SJSA1 (cell line): ENCODE measurements at places on chromosomes 3 and 15. TPM values are rescaled to one million over a fixed set of nuclear protein-coding genes. Genes with fewer than 3 reads are reported as not detected.

DNA sequence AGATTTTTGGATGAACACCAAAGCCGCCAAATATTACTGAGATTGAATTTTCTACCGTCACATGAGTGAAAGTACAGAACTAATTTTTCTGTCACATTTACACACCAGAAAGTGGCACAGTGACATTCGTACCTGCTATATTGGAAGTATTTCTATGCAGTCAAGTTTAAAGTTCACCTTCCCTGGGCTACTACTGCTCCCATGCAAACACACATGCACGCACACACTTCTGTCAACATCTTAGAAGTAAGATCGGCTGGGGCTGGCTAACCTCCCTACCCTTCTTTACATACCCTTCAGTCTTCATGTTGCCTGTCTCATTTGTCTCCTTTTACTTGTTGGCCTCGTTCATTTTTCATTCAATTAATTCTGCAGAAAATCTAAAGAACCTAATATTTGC lies 19.0 kb upstream of the TM4SF1 start:
- DNase-seq: no peak

DNA sequence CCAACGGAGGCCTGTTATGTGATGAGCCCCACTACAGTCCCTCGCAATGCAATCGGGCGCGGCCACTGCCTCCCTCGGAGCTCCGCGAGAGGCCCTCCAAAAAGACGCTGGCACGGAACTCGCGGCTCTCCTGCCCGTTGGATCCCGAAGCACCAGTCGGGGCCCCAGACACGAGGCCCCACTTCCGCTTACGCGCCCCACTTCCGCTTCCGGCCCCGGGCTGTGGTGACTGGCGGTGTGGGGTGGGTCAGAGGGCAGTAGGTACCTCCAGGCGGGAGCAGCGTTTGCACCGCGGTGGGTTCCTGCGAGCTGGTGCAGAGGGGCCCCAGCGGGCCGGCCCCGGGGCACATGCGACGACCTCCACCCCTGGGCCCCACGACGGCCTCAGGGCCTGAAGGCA lies at the start of gene TOPAZ1:
Gene TOPAZ1 (plus strand): TSS at position 181 of the 400 bp plus-strand sequence. CDS start 168 bp downstream, at position 349.
- no peak for DNase-seq

Gene OR5H14
- total RNA-seq: not detected in 2 replicates

- DNase-seq: peak; percentile 39
Measured at GRCh38 chr3:117019082-117019713, 309.6 kb downstream of the TUSC7 start.

Gene GOLGA8Q
- 0.45 TPM in 1 of 2 replicates, not detected in the other for total RNA-seq

GRCh38 chr3:25043749-25044148 lies 384.3 kb upstream of the RARB start:
- DNase-seq: no peak

GRCh38 chr3:171123915-171124314 lies 97.4 kb upstream of the SLC2A2 start:
- no peak for DNase-seq

DNA sequence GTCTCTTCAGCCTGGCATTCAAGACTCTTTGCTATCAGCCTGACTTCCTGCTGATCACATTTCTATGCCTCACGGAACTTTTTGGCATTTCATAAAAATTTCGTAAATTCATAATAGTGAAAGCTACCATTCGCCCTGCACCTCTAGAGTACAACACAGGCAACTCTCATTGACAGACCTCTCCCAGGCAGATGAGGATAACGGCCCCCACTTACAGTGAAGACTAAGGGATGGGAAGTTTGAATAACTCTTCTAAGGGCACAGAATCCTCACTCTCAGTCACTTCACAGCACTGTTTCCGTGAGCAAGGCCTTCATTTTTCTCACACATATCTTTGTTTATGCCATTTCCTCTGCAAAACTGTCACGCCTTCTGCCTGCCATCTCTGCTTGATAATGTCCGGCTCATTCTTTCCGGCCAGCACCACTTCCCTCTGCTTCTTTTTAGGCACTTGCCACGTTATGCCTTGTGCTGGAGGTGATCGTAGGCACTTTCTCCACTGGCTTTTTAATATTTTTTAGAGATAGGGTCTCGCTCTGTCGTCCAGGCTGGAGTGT lies 224.1 kb upstream of the HES1 start:
- DNase-seq: no peak

GRCh38 chr15:65991721-65992483 lies 122.6 kb downstream of the RAB11A start:
- no peak for DNase-seq

GRCh38 chr15:70795311-70795665 lies 31.9 kb upstream of the UACA start:
- peak; percentile 92 for DNase-seq

Gene CPA3
- 0.08 TPM in 1 of 2 replicates, not detected in the other for total RNA-seq

Gene SKOR1
- not detected in 2 replicates for total RNA-seq

Gene LMAN1L
- total RNA-seq: not detected in 2 replicates

DNA sequence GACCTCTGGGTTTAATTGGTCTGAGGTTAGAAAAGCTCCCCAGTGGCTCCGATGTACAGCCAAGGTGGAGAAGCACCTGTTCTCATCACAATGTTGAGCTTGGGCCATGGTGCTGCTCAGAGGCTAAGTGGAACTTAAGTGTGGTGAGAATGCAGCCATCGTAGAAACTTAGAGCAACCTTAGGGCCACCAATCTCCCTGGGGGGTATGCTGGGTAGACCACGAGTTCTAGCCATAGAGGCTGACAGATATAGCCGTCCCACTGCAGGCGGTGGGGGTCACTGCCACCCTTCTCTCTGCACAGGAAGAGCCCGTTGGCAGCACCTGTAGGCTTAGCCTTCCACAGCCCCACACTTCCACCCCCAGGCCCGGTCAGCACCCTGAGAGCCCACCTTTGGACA lies 38.0 kb downstream of the MGLL start:
- DNase-seq: no peak

DNA sequence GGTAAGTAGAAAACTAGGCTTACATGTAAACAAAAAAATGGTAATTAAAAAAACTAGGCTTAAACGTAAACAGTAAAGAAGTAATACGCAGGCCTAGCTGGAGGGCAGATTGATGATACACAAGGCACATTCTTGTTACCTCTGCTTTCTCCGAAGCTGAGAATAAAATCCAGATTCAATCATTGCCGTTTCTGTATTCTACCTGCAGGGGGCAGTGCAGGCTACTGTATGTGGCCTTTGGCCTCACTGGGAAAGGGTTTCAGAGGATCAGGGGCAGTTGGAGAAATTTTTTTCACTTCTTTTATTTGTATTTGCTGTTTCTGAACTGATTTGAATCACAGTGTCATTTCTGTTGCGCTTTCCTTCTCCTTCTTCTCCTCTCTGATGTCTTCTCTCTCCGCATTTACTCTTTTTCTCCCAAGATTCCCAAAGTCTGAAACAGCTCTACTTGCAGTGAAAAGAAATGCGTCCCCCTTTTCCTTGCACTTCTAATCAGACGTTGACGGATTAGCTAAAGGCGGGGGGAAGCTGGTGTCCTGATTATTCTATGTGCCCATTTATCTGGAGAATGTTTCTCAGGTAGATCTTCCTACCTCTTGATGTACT lies 67.1 kb upstream of the MCTP2 start:
- DNase-seq: peak; percentile 50

Gene CYP8B1
- total RNA-seq: not detected in 2 replicates

- peak; percentile 64 for DNase-seq
Measured at GRCh38 chr15:98983334-98983733, 24.3 kb downstream of the PGPEP1L start.

DNA sequence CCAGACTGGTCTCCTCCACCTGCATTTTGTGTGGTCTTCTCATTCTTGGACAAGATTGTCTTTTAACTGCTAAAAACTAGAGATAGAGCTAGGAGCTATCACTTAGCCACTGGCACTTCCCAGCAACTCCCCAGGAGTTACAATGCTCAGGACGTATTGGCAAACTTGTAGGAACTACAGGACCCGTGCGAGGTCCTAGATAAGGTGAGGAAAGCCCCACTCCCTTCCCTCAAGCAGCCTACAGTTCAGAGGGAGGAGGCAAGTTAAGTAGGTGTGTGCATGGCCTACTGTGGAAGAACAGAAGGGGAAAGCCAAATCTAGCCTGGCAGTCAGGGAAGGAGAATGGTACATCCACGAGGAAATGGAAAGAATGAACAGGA lies 504.7 kb upstream of the PROK2 start:
- DNase-seq: no peak

GRCh38 chr15:101531170-101531569 lies 41.7 kb upstream of the PCSK6 start:
- DNase-seq: no peak

- DNase-seq: no peak
Measured at GRCh38 chr3:72165317-72165716, 380.4 kb upstream of the PROK2 start.

Gene SLC9C1
- not detected in 2 replicates for total RNA-seq

Gene SETMAR
- total RNA-seq: 4.1 and 6.0 TPM in 2 replicates

Gene ELL3
- total RNA-seq: 2.2 and 2.8 TPM in 2 replicates

DNA sequence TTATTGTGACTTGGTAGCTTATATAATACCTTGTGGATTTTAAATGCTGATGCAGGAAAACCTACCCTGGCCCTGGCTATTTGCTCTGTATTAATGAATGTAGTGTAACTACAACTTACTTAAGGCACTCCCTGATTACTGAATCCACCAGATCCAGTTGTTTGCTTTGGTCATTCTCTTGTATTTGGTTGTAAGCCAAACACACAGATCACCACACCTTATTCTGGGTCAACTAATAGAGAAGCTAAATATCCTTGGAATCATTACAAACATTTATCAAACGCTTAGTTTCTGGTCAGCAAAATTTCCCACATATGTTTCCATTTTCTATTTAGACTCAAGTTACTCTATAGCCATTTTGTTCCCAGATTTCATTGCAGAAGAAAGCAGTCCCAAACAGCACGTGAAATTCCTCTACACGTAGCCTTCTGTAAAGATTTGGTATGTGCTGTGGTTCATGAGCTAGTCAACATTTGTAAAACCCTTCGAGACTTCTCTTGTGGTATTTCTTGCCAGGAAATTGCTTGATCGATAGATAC lies 322.6 kb downstream of the MEX3B start:
- no peak for DNase-seq

Gene ITIH4
- total RNA-seq: not detected in 2 replicates

Gene EPB42
- total RNA-seq: not detected in 2 replicates

DNA sequence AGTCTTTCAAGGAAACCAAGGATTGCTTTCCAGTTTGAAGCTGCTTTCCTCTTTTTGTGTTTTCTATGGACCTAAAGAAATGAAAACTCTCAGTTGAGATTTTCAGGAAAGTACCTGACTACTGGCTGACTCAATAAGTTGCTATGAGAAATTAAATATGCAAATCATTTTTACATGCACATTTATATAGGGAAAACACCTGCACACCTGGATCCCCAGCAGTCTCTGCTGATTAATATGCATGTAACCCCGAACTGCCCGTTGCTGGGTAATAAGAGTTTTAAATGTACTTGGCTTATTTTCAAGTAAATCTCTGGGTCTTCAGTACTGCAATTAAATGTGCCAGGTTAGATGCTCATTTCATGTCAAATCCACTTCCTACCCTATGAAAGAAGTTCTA lies 77.2 kb downstream of the KBTBD8 start:
- no peak for DNase-seq

- no peak for DNase-seq
Measured at GRCh38 chr3:194069421-194070219, 66.3 kb upstream of the HES1 start.

Gene PLXND1
- total RNA-seq: 80.1 and 91.6 TPM in 2 replicates

- no peak for DNase-seq
Measured at GRCh38 chr15:26974120-26974780, 3.3 kb downstream of the GABRG3 start.

DNA sequence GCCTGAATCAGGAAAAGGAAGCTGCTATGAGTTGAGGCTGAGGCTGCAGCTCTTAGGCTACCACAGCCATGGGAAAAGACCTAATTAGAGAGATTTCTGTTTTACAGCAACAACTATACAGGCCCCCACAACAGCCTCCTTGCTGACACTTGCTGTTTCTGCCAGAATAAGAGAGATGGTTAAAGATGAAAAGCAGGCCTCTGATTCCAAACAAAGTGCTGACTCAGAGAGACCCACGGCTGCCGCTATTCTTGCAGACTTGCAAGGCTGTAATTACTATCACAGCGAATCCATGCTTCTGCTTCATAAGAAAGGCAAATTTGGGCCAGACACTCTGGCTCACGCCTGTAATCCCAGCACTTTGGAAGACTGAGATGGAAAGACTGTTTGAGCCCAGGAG lies 41.8 kb downstream of the MCF2L2 start:
- DNase-seq: no peak

Gene INKA1
- total RNA-seq: 0.56 and 1.3 TPM in 2 replicates

GRCh38 chr3:12278566-12278965 lies 10.3 kb upstream of the PPARG start:
- no peak for DNase-seq

DNA sequence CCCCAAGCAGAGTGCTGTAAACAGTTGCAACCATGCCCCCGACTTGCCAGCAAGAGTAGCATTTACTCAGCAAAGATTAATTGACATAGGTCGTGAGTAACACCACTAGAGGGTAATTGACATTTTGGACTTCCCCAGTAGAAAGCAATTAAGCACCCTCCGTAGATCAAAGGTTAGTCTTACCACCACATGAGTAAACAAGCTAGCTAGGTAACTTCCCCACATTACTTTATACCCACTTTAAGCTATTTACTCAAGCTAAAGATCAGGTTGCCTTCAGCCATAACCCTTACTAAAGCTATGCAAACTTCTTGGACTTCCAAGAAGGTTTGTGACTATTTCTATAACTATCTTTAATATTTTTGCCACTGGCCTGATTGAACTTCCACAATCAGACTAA lies 1072.7 kb downstream of the OTOL1 start:
- DNase-seq: no peak

GRCh38 chr3:187769771-187770170 lies 24.5 kb upstream of the BCL6 start:
- no peak for DNase-seq
